ENCODE measurements at places on chromosomes 12 and 14.
A peak's percentile ranks its signal among the peaks of the same experiment; 100 is the strongest.

DNA sequence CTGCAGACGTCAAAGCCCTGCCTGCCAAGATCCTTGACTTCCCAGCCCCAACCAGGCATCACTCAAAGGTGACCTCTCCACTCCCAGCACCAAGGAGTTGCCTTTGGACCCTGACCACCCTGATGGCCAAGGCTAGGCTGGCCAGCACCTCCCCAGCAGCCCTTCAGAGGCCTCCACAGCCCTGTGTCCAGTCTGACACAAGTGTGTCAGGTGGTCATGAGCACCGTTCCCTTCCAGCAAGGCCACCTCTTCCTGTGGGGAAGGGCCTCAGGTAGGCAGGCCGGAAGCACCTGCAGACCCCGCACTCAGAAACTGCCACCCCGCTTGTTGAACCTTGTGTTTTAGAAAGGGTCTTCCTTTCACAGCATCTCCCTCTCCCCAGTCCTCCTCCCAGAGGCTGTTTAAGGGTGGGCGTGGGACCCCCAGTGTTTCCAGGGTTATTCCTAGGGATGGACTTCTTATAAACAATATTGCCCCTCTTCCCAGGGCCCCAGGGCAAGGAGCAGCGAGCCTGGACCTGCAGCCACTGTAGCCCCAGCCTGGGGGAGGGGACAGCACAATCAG, 13.2 kb upstream of the INF2 start:
- no peak for DNase-seq

DNA sequence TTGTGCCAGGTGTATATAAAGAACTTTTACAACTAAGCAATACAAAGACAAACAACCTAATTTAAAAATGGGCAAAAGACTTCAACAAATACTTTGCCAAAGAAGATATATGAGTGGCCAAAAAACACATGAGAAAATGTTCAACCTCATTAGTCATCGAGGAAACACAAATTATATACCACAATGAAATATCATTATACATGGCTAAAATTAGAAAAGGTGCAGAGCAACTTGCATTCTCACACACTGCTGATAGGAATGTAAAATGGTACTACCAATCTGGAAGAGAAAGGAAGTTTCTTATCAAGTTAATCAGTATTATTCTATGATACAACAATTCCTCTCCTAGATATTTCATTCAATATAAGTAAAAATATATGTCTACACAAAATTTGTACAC, 131.6 kb upstream of the FRMD6 start:
- no peak for DNase-seq

GRCh38 chr12:47458279-47458678, 247.6 kb downstream of the RPAP3 start:
- DNase-seq = no peak

DNA sequence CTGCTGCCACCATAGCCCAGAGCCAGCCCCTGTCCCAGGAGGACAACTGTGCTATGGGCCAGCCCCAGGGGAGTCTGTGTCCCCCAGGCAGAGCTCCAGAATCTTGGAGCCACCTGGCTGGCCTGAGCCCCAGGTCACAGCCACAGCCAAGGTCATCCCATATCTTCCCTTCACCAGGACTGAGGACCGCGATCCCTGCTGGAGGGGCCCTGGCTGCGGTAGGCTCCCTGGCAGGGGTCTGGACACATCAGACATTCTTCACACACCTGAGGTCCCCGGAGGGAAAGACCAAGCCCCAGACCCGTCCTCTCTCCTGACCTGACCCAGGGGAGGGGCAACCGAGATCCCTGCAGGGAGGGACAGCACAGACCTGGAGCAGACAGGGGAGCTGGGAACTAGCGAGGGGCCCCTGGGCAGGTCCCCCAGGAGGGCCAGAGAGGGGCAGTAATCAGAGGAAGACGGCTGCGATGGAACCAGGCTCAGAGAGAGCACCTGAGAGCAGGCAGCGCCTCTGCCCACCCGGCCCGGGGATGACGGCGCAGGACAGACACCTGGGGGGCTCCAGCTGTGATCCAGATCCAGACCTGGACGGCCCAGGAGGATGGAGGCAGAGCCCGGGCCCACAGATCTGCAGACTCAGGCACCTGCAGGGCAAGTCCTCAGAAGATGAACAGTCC, 103.2 kb upstream of the EIF5 start:
- no peak for DNase-seq

DNA sequence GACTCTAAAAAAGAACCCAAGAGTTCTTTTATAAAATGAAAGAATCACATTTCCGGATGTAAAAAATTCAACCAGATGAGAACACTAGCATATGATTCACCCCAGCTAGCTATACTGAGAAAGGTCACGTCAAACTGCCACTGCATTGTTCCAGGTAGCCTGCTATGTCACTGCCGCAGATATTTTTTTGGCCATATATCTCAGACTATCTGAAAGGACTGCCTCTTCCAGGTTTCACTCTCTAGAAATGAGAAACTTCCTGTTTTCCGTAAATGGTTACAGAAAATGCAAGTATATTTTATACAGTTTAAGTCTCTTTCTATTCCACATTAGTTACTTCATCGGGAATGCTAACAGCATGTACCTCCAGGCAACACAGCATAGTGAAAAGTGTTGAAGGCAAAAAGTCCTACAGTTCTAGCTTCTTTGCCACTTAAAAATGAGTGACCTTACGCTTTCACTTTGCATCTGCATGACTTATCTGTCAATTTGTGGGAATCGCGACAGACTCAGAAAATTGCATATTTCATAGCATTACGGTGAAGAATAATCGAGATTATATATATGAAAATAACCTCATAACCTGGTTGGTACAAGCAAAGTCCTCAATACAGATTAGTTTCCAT, 105.2 kb downstream of the MED13L start:
- DNase-seq = peak; percentile 10

DNA sequence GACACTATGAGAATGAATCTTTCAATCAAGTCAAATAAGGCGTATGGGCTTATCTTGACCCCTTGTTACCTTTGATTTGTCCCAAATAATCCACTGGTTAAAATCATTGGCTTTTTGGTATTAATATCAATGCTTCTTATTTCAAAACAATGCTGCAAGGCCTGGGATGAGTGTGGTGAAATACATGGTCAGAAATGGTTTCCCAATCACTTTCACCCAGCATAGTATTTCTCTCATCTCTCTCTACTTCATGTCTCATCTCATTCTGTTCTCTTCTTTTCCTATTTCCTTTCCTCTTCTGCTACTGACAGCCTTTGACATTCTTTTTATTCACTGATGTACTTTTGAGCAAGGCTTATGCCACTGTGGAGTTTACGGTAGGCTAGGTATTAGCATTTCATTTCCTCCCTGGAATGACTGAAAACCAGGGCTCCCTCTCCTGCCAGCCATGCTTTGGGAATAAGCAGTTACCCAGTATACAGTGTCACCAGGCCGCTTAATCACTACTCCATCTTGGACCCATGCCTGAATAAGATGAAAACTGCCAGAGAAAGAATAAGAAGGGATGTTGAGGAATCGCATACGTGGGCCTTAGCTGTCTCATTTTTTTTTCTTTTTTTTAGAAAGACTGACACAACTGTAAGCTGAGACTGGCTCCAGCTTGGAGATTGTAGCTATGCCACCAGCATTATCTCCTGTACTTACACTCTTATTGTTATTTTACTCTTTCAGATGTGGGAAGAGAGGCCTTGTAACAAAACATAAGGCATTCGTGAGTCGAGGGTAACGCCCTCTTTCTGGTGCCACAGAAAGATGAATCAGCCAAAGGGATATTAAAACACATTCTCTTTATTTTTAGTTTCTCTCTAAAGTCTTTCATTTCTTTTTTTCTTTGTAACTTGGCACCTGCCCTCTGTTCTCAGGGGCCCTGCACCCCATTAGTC, 53.5 kb downstream of the IGF1 start:
- no peak for DNase-seq

DNA sequence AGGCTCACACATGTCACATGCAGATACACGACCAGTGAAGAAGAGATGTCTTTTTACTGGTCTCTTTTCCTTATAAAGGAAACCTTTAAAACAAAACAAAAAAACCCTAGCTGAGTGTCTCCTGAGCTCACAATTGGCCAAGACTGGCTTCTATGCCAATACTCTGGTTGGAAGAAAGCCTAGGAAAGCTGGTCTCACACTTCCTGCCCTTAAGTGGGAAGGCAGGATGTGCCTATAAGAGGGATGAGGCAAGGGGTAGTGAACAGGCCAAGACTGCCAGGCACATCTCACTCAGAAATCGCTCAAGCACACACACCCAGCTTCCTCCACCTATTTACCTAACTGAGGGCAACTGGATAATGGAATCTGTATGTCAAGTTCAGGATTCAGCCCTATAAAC, 50.0 kb downstream of the SOCS2 start:
- no peak for DNase-seq

GRCh38 chr14:92613008-92613658, 99.6 kb downstream of the RIN3 start:
- DNase-seq = no peak

GRCh38 chr14:55031190-55031589, 4.2 kb downstream of the SOCS4 start:
- no peak for DNase-seq

- no peak for DNase-seq
Measured at GRCh38 chr12:105882404-105882803, 256.4 kb downstream of the NUAK1 start.

GRCh38 chr12:122297494-122297893, 31.2 kb upstream of the VPS33A start:
- no peak for DNase-seq

DNA sequence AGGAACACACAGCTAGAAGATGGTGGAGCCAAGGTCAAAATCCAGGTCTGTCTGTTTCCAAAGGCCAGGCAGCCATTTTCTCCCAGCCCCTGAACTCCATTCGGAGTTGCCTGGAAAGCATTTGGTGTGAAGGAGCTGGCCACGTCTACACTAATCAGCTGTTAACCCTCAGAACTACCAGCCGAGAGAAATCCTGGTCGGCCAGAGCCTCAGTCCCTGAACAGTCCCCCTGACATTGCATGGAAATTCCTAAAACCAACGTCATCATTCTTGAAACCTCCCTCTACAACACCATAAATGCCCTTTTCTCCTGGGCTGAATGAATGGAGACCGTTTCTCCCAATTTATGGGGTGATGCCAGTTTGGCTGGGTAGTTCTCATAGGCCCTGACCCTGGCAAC, 245.6 kb downstream of the SLC41A2 start:
- no peak for DNase-seq

DNA sequence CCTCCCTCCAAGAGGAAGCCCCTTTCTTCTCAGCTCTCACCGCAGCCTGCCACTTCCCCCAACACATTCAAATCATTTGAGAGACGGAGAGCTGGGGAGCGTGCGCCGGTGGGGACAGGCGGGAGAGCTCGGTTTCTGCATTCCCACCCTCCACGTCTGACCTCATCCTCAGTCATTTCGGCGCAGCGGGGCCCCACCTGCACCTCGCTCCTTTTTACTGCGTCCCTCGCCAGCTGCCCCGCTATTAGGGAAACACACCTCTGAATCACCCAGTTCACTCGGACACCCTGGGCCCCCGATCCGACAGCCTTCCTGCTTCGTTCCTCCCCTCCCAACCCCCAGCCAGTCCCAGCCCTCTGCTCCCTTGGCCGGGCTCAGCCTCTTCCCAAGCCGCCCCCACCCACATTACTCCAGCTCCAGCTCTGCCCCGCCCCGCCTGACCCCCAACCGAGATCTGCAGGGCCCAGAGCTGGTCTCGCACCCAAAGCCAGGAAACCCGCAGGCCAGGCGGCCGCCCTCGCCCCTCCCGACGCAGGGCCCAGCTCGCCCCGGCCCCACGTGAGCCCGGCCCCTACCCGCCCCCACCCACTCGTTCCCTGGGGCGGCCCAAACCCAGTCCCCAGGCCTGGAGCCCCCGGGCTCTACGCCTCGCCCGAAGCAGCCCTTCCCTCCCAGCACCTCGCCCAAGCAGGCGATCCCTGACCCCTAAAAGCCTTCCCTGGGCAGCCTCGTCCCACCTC, 783 bp downstream of the CORO1C start:
- no peak for DNase-seq

DNA sequence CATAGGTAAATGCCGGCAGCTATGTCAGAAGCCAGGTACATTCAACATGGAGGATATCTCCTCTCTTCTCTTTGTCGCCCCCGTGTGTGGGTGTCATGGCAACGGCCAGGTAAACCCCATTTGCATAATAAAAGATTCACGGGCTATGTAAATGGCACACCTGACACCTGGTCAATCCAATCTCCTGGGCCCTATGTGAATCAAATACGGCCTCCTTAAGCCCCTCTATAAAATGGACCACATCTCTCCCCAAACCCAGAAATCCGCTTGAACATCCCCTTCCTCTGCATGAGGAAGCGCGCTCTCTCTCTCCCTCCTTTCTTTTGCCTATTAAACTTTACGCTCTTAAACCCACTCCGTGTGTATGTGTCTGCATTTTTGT, 363.7 kb downstream of the SOX5 start:
- no peak for DNase-seq

GRCh38 chr12:72274931-72275330, 2.8 kb downstream of the TRHDE start:
- no peak for DNase-seq

DNA sequence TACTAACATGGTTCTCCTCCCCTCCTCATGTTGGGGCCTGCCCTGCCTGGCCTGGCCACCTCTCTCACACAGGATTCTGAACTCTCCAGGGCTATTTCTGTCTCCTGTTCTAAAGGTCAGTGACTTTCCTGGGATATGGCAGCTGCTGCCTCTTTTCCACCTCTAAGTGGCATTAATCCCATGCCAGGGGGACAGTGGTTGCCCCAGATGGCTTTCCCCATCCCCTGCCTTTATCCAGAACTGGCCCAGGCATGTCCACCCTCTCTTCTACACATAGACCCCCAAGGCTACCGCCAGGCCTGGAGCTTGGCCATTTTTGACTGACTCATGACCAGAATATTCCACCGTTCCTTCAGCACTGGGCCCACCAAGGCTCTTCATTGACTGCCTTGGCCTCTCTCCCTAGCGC, 90.4 kb downstream of the IRF2BPL start:
- DNase-seq = no peak

DNA sequence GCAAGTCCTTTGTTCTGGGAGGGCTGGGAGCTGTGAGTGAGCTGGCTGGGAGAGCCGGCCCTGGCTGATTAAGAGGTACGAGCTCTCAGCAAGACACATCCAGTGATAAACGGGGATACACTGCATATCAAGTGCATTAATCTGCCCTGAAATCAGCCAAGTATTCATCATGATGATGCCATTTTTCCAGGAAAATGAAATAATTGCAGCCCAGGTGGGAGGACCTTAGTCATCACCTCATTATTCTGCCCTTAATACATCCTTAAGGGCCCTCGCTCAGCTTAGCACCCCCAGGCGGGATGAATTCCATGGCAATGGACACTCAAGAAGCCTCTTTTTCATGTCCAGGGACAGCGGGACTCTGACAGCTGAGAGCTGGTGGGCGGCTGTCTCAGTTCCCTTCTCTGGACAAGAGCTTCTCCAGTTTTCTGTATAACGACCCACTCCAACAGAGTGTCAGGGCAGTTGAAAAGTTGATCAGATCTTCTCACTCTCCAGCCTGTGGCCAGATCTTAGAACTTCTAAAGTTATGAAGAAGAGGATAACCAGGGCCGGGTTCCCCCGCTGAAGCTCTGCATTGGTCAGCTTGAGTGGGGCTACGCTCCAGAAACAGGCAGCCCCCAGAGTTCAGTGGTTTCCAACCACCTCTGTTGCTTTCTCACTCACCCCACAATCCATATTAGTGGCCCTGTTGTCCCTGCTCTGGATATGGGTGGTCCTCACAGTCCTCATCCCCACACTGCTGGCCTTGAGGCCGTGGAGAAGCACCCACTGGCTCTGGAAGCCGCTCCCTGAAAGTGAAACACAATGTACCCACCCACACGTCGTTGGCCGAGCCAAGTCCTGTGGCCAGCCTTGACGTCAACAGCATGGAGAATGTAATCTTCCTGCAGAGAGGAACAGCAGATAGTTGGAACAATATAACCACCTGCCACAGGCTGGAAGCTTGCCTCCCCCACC, 306.2 kb upstream of the DIO3 start:
- no peak for DNase-seq

GRCh38 chr14:101225157-101226152, 321.9 kb upstream of the RTL1 start:
- no peak for DNase-seq

All from stimulated activated CD8-positive, alpha-beta memory T cell treated with anti-CD3 and anti-CD28 coated beads, Interleukin-15, amount 100 ng/mL, for 4 hours (primary cell).